Fibroblast of skin of abdomen (primary cell): ENCODE measurements at places on chromosomes 13 and 19.
A peak's percentile ranks its signal among the peaks of the same experiment; 100 is the strongest.

- DNase-seq = peak; percentile 30
Measured at GRCh38 chr19:56076498-56076897, 44.6 kb downstream of the ZNF787 start.

- no peak for DNase-seq
Measured at GRCh38 chr13:27130979-27131623, 40.5 kb downstream of the USP12 start.

DNA sequence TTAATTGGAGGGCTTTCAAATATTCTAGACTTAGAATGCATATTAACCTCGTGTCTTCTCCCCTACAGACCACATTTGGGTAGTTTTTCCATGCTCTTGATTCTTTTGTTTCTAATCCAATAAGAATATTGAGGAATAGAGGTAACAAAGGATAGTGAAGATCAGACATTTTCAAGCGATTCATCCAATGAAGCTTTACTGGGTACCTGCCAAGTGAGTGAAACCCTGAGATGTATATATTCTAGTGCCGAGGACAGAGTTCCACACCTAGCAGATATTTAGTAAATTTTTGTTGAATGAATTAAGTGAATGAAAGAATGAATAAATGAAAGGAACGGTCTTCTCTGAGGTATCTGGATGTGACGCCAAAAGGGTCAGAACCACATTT lies 442 bp upstream of the RFC3 start:
- peak; percentile 2 for DNase-seq

GRCh38 chr13:52345631-52346251 lies 60.2 kb downstream of the THSD1 start:
- no peak for DNase-seq

DNA sequence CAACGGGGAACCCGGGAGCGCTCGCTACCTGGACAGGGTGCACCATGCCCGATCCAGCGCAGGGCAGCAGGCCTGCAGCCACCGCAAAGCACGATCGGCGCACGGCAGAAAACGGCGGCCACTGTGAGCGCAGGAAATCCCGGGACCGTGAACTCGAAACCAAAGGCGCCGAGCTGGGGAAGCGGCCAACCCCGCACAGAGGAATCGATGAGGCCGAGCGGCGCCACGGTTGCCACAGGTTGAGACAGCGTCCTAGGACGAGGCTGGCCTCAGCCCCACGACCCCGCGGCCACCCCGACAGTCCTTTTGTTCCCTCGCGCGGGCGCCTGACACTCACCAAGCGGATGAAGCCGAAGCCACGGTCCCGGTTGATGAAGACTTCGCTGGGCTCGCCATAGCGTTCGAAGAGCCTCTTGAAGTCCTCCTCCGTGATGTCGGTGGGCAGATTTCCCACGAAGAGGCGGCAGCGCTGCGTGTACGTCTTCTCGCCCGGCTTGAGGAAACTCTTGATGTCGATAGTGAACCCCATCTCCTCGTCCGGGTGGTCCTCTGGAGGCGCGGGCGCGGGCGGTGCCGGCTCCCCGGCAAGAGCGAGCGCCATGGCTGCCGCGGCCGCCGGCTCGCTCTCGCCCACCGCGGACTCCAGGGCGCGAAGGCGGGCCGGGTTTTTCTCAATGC lies 557 bp downstream of the PSPC1 start:
- peak; percentile 41 for DNase-seq

DNA sequence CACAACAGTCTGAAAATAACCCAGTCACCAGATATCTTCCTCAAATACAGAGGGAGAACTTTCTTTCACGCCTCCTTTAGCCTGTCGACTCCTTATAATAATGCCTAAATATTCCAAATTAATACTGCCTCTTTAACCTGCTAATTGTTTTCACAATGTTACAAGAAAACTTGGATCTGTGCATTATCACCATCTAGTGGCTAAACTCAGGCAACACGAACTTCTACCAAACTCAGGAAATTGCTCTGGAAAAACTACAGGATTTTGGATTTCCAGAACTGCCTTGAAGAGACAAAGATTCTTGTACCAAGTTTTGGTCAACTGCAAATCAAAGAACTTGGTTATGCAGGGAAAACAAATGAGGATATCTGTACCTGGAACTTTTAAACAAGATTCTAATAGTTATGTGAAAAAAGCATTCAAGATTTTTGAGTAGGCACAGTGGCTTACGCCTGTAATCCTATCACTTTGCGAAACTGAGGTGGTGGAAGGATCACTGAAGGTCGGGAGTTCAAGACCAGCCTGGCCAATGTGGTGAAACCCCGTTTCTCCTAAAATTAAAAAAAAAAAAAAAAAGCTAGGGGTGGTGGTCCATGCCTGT lies 10.8 kb downstream of the CLN5 start:
- peak; percentile 17 for DNase-seq

DNA sequence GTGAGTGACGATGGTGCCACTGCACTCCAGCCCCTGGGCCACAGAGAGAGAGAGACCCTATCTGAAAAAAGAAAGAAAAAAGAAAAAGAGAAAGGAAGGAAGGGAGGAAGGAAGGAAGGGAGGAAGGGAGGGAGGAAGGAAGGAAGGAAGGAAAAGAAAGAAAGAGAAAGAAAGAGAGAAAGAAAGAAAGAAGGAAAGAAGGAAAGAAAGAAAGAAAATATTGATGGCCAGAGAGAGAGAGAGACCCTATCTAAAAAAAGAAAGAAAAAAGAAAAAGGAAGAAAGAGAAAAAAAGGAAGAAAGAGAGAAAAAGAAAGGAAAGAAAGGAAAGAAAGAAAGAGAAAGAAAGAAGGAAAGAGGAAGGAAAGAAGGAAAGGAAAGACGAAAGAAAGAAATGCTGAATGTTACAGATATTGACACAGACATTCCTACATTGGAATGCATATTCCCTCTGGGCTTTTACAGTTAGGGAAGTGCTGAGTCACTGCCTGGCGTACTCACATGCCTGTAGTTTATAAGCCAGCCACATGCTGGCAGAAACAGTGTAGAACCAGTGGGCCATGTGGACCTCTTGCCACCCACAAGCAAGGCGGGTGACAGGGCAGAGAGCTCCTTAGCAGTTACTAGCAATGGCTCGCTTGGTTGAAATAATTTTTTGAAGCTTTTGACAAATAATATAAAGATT lies 34.6 kb upstream of the SLC46A3 start:
- peak; percentile 95 for DNase-seq

- DNase-seq = no peak
Measured at GRCh38 chr19:1313695-1314613, 28.3 kb downstream of the EFNA2 start.

DNA sequence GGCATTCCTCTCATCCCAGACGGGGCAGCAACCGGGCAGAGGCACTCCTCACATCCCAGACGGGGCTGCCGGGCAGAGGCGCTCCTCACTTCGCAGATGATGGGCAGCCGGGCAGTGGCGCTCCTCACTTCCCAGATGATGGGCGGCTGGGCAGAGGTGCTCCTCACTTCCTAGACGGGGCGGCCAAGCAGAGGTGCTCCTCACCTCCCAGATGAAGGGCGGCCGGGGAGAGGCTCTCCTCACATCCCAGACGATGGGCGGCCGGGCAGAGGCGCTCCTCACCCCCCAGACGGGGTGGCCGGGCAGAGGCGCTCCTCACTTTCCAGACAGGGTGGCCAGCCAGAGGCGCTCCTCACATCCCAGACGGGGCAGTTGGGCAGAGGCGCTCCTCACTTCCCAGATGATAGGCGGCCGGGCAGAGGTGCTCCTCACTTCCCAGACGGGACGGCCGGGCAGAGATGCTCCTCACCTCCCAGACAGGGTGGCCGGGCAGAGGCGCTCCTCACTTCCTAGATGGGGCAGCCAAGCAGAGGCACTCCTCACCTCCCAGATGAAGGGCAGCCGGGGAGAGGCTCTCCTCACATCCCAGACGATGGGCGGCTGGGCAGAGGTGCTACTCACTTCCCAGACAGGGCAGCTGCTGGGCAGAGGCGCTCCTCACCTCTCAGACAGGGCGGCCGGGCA lies 68.9 kb downstream of the ZNF708 start:
- DNase-seq = no peak

GRCh38 chr19:46040125-46040524 lies 677 bp downstream of the IGFL4 start:
- no peak for DNase-seq

GRCh38 chr13:100666124-100666523 lies 8.5 kb downstream of the TMTC4 start:
- DNase-seq = peak; percentile 45

GRCh38 chr19:31519256-31519655 lies 170.0 kb upstream of the TSHZ3 start:
- DNase-seq = no peak

DNA sequence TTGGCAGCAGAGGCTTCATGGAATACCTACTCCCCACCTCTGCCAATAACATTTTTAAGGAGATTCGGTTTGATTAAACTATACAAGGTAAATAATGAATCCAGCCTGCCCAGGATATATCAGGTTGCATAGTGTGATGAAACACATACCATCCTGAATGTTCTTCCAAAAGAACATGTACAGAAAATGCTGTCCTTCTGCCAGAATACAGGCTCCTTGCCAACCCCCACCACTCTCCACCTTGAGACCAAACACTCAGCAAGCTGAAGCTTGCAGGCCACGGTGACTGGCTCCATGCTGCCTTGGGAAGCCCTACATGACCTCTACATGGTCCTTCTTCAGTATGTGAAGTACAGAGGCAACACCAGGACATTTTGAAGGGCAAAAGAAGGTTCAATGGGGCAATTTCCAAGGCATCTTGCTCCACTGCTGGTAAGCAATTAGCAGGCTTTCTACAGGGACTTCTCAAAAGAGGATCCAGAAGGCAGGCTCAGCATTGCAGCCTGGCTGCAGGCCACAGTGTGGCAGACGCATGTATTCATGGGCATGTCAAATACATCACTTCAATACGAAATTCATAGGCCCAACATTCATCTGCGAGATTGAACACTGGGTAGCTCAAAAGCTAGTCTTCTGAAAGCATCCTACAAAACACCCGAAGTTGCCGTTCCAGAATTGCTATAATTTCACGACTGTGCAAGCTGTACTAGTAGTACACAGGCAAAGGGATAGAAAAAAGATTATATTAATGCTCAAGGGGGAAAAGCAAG lies 62.4 kb upstream of the SERP2 start:
- DNase-seq = peak; percentile 41

- no peak for DNase-seq
Measured at GRCh38 chr19:15112385-15112784, 5.2 kb downstream of the SYDE1 start.

DNA sequence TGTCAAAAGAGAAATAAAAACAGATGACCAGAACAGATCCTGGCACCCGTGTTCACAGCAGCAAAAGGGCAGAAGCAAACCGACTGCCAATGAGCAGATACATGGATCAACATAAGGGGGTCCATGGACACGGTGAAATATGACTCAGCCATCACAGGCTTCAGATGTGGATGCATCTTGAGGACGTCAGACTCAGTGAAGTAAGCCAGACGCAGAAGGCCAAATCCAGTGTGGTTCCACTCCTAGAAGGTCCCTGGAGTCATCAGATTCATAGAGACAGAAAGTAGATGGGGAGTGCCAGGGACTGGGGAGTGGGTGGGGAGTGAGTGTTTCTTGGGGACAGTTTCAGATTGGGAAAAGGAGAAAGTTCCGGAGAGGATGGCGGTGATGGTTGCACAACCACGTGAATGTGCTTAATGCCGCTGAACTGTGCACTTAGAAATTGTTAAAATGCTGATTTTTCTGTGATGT lies 28.8 kb upstream of the SEMA6B start:
- peak; percentile 43 for DNase-seq

- no peak for DNase-seq
Measured at GRCh38 chr13:32825481-32825880, 190.7 kb upstream of the KL start.

- no peak for DNase-seq
Measured at GRCh38 chr19:20607943-20608342, 42.4 kb upstream of the ZNF737 start.

GRCh38 chr13:40480915-40481516 lies 185.4 kb downstream of the FOXO1 start:
- DNase-seq = no peak

- DNase-seq = no peak
Measured at GRCh38 chr19:28726533-28727479, 486.1 kb downstream of the UQCRFS1 start.

GRCh38 chr13:108475181-108475580 lies 154.2 kb upstream of the MYO16 start:
- DNase-seq = no peak

DNA sequence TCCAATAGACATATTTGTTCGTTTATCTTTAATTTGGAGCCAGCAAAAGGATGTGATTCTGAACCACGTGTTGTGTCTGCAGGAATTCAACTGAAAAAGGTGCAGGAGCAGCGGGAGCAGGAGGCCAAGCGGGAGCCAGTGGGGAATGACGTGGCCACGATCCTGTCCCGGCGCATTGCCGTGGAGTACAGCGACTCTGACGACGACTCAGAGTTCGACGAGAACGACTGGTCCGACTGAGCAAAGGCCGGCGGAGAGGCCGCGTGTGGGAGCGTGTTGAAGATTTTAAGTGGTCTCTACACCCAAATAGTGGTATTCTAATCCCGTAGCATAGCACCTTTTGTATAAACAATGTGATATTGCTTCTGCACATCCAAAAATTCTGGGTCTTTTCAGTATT lies 75.0 kb downstream of the GPR12 start:
- DNase-seq = no peak

DNA sequence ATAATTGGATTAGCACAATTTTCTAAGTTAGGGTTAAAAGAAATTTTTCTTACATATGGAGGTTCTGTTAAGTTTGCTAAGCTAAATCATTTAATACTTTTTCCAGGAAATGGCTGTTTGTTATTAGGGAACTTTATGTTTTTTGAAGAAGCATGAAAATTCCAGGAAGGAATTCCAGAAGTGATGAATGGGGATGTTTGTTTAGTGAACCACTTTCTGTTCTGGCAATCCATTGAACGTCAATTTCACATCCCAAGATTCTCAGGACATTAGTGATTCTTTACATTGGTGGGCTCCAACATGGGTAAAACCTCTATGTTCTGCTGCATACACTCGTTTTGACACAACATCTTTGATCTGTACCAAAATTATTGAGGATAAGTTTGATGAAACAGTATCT lies 534.4 kb downstream of the IRS2 start:
- peak; percentile 56 for DNase-seq

DNA sequence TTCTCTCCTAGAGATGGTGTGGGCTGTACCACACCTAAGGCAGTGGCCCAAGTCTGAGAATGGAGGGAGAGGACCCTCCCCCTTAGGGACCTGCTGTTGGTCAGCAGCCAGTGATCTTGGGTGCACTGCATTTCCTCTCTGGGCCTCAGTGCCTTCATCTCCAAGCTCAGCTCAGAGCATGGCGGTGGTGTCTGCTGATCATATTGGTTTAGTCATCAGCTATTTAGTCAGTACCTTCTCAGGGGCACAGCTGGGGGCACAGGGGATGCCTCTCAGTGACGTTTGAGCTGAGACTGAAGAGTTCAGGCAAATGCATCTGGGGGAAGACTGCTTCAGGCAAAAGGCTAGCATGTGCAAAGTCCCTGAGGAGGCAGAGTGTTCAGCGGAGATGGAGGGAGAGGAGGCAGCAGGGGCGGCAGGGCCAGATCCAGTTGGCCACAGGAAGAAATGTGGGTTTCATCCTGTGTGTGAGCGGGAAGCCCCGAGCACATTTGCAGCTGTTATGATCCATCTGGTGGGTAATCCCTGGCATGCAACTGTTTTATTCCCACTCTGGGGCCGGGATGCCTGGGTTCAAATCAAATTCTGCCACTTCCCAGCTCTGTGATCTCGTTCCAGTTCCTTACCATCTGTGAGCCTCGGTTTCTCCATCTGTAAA lies 15.7 kb upstream of the PGLS start:
- no peak for DNase-seq

- DNase-seq = no peak
Measured at GRCh38 chr19:2524361-2524839, 48.5 kb downstream of the GADD45B start.

- DNase-seq = no peak
Measured at GRCh38 chr13:27641711-27642502, 20.2 kb downstream of the POLR1D start.
